ENCODE measurements at places on chromosomes 3 and 15. TPM values are rescaled to one million over a fixed set of nuclear protein-coding genes. Genes with fewer than 3 reads are reported as not detected.

GRCh38 chr3:175073219-175073905 lies 214.2 kb downstream of the NAALADL2 start:
- no peaks in the 10 kb centered on the region for H3K4me1 ChIP-seq
- H3K36me3 ChIP-seq = no peaks in the 10 kb centered on the region
- no peak for DNase-seq

DNA sequence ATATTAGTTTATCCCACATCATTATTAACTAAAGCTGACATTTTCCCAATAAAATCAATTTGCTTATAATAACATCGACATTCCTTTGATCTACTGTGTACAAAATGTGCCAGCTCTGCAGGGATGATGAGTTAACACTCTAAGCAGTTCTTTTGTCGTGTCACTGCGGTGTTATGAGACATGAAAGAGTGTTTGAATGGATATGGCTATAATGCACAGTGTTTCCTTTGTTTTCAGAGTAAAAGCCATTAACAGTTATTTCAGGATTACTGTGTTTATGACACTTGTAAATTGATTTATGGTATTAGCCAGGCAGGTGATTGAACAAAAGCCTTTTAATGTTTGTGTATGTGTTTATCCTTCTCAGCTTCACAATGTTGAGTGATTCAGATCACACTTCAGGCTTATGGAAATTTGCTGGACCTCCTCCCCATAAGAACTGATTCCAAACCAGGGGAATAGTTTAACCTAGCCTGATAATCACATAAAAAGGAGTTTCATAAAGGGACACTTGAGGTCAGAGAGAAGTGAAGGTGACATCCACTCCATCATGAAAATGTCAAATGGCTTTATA lies 115.7 kb downstream of the CHL1 start:
- H3K4me3 ChIP-seq = no peak overlapping the region
- no peak overlapping the region for H3K27ac ChIP-seq
- H3K27me3 ChIP-seq = no peaks in the 10 kb centered on the region
- no peaks in the 10 kb centered on the region for H3K36me3 ChIP-seq
- DNase-seq = no peak

LOXL1 gene
- total RNA-seq = 0.49 TPM

- peaks cover 68% of the 10 kb centered on the region for H3K36me3 ChIP-seq
- no peak overlapping the region for H3K4me3 ChIP-seq
- no peaks in the 10 kb centered on the region for H3K27me3 ChIP-seq
- DNase-seq = no peak
- no peak overlapping the region for H3K27ac ChIP-seq
- peaks cover 33% of the 10 kb centered on the region for H3K4me1 ChIP-seq
Observed at GRCh38 chr3:16388850-16389441, 123.9 kb downstream of the OXNAD1 start.

DNA sequence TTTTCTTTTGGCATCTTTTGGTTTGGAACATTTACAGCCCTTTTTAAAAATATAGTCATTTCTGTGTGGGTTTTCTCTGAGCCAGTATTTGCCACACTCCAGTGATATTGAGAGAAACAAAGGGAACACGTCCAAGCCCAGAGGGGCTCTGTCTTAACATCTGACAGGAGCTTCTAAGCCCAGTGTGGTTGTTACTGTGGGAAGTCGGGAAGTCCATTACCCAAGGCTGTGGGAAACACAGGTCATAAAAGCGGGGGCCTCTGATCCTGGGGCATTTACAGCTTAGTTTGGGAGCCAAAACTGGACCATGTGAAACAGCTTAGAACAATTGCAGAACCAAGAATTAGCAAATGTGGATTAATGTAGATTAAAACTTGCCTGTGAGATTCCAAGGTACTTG lies 123.0 kb downstream of the PTPRG start:
- H3K4me3 ChIP-seq = no peak overlapping the region
- no peak for DNase-seq
- H3K27me3 ChIP-seq = peaks cover 2% of the 10 kb centered on the region
- no peaks in the 10 kb centered on the region for H3K36me3 ChIP-seq
- H3K4me1 ChIP-seq = no peaks in the 10 kb centered on the region

YEATS2 gene
- total RNA-seq = 58.4 TPM

CDHR4 gene
- not detected for total RNA-seq

- no peaks in the 10 kb centered on the region for H3K36me3 ChIP-seq
- H3K4me1 ChIP-seq = no peaks in the 10 kb centered on the region
- H3K27me3 ChIP-seq = peaks cover 9% of the 10 kb centered on the region
- DNase-seq = no peak
Observed at GRCh38 chr15:70037292-70037640, 60.5 kb downstream of the TLE3 start.

ARNT2 gene
- not detected for total RNA-seq

GRCh38 chr3:95705786-95706418 lies 1108.5 kb upstream of the EPHA6 start:
- H3K4me1 ChIP-seq = peaks cover 3% of the 10 kb centered on the region
- no peak overlapping the region for H3K27ac ChIP-seq

GRCh38 chr15:78726870-78727551 lies 84.3 kb downstream of the ADAMTS7 start:
- peaks cover 7% of the 10 kb centered on the region for H3K4me1 ChIP-seq
- H3K36me3 ChIP-seq = no peaks in the 10 kb centered on the region
- H3K27ac ChIP-seq = no peak overlapping the region
- H3K4me3 ChIP-seq = no peak overlapping the region

DNA sequence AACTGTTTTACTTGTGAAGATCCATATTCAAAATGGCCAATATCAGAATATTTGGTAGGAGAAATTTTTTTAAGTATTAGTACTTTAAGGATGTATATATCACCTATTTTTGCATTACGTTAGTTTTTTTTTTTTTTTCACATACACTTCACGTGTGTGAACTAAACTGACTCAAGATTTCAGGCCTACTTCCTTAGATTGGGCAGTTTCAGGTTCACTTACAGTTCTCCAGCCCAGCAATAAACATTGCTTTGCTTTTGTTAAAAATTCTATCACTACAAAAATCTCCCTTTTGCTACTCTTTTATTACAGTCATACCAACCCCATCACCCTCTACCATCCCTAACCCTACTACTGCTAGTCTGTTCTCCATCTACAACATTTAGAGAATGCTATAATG lies 183.6 kb downstream of the KCNH8 start:
- DNase-seq = no peak
- H3K4me1 ChIP-seq = no peaks in the 10 kb centered on the region
- H3K4me3 ChIP-seq = no peak overlapping the region
- no peak overlapping the region for H3K27ac ChIP-seq

RLBP1 gene
- total RNA-seq = not detected

RTP4 gene
- 3.0 TPM for total RNA-seq

DNA sequence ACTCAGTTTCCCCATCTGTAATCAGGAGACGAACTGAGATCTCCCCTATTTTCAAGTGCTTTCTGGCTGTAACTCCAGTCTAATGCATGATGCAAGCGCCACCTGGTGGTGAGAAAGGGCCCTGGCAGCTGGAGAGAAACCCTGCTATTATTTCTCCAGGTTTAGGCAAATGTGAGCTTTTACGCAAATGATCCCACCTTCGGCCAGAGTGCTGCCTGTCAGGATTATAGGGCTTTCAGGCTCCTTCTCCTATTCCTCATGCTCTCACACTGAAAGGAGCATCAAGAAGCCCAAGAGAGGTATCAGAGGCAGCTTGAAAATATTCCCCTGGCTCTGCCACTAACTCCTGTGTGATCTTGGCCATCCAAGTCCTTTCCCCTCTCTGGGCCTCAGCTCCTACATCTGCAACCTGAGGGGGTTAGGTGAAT lies 93.9 kb upstream of the RASGRF1 start:
- DNase-seq = peak; percentile 89
- H3K27me3 ChIP-seq = peaks cover 5% of the 10 kb centered on the region
- no peak overlapping the region for H3K27ac ChIP-seq
- H3K4me1 ChIP-seq = no peaks in the 10 kb centered on the region
- no peaks in the 10 kb centered on the region for H3K36me3 ChIP-seq

GRCh38 chr3:11375333-11376088 lies 103.3 kb downstream of the ATG7 start:
- H3K27ac ChIP-seq = no peak overlapping the region
- H3K4me3 ChIP-seq = no peak overlapping the region
- H3K4me1 ChIP-seq = no peaks in the 10 kb centered on the region
- H3K36me3 ChIP-seq = peaks cover 8% of the 10 kb centered on the region

DNA sequence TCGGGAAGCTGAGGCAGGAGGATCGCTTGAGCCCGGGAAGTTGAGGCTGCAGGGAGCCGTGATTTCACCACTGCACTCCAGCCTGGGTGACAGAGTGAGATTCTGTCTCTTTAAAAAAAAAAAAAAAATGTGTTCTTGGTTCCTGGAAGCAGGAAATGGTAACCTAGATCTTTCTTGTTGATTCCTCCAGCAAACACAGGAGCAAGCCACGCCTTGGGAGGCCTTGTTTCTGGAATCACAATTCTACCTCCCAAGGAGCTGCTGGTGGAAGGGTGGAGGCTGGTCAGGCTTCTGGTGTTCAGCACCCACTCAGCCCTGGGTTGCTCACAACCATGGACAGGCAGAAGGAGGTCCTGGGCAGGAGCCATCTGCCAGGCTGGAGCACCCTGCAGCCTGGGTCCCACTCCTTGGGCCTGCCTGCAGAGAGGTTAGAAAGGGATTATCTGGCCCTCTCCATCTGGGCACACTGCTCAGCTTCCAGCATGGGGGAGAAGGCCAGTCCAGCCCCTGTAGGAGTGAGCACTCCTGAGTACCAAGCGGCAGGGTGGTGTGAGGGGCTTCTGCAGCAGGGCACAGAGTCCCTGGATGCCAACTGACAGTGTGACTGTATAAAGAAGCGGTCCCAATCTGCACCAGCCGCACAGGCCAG lies 65.6 kb downstream of the ABTB1 start:
- H3K4me3 ChIP-seq = no peak overlapping the region
- peaks cover 14% of the 10 kb centered on the region for H3K27me3 ChIP-seq
- no peaks in the 10 kb centered on the region for H3K36me3 ChIP-seq
- DNase-seq = no peak
- peaks cover 8% of the 10 kb centered on the region for H3K4me1 ChIP-seq

GRCh38 chr3:195597848-195598247 lies 14.1 kb upstream of the APOD start:
- no peak for DNase-seq
- no peak overlapping the region for H3K27ac ChIP-seq
- H3K36me3 ChIP-seq = no peaks in the 10 kb centered on the region
- no peak overlapping the region for H3K4me3 ChIP-seq

SAXO2 gene
- 1.8 TPM for total RNA-seq

DNA sequence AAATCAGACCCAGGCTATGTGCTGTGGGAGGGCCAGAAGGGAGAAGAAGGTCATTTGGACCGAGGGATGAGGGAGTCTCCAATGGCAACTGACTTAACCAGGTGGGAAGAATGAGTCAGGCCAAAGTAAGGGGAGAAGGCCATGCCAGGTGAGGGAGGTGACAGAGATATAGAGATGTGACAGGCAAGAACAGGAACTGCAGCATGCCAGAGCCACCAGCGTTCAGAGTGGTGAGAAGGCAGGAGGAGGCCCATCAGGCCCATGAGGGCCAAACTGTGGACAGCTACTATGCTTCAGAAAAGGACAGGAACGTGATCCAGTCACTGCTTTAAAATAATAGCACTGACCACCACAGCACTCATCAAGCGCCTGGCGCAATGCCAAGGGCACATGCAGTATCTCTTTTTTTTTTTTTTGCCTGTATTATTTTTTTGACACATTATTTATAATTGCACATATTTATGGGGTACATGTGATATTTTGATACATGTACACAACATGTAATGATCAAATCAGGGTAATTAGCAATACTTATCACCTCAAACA lies 154.3 kb upstream of the IGF1R start:
- no peak for DNase-seq
- H3K27ac ChIP-seq = no peak overlapping the region
- H3K4me1 ChIP-seq = no peaks in the 10 kb centered on the region
- no peaks in the 10 kb centered on the region for H3K36me3 ChIP-seq

GRCh38 chr3:177642804-177643125 lies 445.5 kb upstream of the TBL1XR1 start:
- no peak for DNase-seq
- no peak overlapping the region for H3K4me3 ChIP-seq
- peaks cover 24% of the 10 kb centered on the region for H3K4me1 ChIP-seq
- H3K36me3 ChIP-seq = peaks cover 3% of the 10 kb centered on the region
- H3K27ac ChIP-seq = no peak overlapping the region
- H3K27me3 ChIP-seq = no peaks in the 10 kb centered on the region

TRH gene
- not detected for total RNA-seq

INKA1 gene
- 1.1 TPM for total RNA-seq

DNA sequence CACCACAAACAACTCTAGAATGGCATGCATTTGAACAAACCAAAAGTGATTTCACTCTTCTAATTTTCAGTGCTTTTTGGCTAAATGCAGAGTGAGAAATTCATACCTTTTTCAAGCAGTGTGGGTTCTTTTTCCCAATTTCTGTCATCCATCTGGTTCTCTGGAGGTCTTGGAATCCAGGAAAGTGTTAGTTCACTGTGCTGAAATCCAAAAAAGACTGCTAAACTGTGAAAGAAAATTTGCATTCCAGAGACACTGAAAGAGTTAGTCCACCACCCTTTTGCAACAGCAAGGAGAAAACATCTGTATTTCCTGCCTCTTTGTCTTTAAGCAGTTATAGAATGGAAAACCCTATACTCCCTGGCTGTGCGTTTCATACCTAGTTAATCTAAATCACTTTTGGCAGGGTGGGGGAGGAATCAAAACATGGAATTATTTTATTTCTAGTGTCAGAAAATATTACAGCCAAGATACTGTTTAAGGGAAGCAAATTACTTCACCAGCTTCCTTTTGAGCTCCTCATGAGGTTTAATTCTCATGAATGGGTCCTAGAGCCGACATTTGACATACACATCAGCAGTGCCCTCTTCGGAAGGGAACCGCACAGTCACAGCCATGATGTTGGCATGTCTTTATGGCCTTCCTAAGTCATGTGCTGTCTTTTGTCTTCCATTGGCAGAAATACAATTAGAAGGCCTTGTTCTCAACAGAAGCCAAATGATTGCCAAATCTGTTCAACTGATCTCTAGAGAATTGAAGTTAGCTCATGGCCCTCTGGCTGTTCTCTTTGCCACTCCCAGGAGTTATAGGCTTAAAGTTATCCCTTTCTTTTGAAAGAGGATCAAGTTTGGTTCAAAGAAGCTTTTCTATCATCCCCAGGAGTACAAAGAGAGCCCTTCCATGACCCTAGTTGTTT lies 317.7 kb upstream of the TPRG1 start:
- no peak overlapping the region for H3K4me3 ChIP-seq
- DNase-seq = no peak
- H3K4me1 ChIP-seq = peaks cover 2% of the 10 kb centered on the region
- H3K27me3 ChIP-seq = peaks cover 3% of the 10 kb centered on the region
- peaks cover 1% of the 10 kb centered on the region for H3K36me3 ChIP-seq

Data from activated CD4-positive, alpha-beta T cell treated with anti-CD3 and anti-CD28 coated beads, Interleukin-2, amount 10 ng/mL, durations not matched to agents 24 days and 14 days (primary cell).